ENCODE measurements at places on chromosomes 12 and 14.

GRCh38 chr12:92488735-92489134 is 214.1 kb upstream of the PLEKHG7 start:
- no peak for DNase-seq

- DNase-seq: peak; percentile 30
Observed at GRCh38 chr12:89948271-89949175, 239.9 kb upstream of the ATP2B1 start.

- DNase-seq: no peak
Observed at GRCh38 chr12:26195641-26196420, 458 bp downstream of the SSPN start.

GRCh38 chr12:91077228-91077954 is 19.6 kb upstream of the KERA start:
- no peak for DNase-seq

DNA sequence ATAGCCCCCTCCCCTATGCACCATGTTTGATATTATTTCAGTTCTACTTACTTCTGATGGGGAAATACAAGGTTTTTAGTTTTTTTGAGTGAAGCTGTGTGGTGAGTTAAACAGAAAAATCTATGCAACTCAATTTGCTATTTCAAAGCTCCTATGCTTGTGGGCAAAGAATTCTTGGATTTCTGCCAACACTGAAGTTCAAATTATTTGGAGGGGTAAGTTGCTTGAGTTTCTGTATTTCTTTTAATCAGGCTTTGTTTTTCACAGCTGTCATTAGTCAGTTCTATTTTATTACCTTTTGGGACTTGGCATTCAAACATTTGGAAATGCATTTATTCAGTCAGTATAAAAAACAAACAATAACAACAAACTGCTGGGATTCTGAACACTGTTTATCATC is 407.5 kb upstream of the MGAT4C start:
- DNase-seq: no peak

DNA sequence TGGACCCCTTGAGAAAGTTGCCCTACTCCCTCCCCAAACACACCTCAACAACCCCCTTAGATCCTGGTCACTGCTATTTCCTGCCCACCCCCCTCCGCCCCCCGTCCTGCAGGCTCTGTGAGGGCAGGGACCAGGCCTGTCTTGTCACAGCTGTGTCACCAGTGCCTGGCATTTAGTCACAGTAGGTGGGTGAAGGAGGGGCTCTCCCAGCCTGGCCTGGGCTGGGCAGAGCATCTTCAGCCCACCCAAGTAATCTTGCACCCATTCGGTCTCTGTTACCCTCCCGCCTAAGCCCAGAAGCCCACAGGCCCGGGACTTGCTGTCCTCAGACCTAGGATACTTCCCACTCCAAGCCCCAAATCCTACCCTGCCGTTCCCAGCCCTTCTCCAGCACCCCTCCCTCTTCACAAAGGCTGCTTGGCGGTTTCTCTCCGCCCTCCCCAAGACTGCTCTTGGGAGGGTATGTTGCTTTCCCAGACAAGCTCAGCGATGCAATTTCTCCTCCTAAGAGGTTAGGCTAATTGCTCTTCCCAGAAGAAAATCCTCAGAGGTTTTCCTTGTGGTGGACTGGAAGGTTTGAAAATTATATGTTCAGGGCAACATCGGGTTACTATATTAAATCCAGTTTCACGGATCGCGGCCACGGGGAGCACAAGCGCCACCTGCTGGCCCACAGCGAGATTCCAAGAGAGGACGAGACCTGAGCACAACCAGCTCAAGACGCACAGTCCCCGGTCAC is 50.8 kb upstream of the ZFP36L1 start:
- peak; percentile 77 for DNase-seq

- DNase-seq: no peak
Observed at GRCh38 chr12:57096748-57097553, 8.0 kb downstream of the NAB2 start.

DNA sequence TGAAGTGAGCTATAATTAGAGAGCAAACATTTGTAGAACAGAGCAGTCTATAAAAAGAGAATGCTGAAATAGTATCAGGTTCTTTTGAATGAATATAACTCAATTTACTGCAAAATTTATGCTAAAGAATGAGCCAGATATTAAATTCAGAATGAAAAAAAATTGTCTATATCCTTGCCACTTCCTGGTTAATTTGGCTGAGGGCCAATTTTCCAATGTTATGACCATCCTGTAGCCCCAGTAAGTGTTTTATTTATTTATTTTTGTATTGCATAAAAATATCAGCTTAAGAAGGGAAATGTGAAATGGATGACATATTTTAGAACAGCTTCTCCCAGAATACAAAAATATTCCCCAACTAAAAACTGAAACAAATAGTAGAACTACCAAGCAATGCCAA is 263.4 kb downstream of the SOX5 start:
- DNase-seq: no peak

GRCh38 chr14:75800792-75801191 is 139.7 kb downstream of the TTLL5 start:
- no peak for DNase-seq

- no peak for DNase-seq
Observed at GRCh38 chr12:102675672-102676071, 195.3 kb upstream of the IGF1 start.

DNA sequence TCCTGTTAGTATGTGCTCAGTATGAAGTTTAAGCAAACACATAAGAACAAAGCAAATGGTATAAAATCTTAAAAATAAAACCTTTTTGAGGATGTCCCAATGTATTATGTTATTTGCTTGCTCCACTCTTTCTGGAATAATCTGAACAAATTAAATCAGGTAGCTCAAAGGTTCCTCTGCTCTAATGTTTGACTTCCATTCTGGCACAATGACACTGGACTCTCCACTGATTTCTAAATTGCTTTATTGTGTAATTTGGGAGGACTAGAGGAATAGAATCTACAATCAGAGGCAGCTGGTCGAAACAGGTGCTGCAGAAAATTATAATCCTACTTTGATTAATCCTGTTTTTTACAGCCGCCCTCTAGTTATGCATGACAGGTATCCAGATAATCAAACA is 523.7 kb upstream of the FOXG1 start:
- DNase-seq: no peak

DNA sequence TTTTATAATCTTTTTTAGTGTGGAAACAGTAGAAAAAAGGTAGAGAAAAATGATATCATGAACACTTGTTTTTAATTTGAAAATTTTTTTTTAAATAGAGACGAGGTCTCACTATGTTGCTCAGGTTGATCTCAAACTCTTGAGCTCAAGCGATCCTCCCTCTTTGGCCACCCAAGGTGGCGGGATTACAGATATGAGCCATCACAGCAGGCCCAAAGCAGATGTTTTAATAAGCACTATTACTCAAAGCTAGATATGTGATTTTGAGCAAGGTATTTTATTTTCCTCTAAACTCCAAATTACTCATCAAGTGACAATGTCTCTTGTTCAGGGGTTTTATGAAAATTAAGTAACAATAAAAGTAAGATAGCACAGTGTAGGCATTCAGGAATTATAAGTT is 10.7 kb upstream of the WDR89 start:
- no peak for DNase-seq

DNA sequence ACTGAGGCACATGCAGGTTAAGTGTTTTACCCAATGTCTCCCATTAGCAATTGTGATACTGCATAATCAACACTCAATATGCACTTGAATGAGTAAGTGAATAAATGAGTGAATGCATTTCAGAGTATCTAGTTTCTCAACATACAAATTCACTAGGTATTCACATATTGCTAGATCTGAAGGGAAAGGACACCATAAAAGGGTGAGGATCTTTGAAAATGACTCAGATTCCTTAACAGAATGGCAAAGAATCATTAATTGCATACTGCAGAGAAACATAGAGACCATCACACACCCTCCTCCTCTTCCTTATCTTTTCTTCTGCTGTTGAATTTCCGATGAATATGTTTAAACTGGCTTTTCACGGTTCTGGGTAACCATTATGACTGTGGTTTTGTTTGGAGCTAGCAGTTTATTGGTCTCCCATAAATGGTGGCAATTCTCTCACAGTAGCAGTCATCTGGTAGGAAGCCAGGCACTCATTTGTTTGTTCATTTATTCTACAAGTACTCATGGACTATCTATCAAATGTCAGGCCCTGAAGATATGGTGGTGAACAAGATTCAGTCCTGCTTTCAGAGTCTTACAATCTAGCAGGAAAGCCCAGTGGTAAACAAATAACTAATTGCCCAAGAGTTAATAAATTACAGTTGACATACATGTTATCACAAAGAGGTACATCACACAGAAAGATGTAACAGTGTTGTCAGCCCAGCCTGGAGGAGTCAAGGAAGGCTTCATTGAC is 70.2 kb downstream of the LLPH start:
- DNase-seq: no peak

DNA sequence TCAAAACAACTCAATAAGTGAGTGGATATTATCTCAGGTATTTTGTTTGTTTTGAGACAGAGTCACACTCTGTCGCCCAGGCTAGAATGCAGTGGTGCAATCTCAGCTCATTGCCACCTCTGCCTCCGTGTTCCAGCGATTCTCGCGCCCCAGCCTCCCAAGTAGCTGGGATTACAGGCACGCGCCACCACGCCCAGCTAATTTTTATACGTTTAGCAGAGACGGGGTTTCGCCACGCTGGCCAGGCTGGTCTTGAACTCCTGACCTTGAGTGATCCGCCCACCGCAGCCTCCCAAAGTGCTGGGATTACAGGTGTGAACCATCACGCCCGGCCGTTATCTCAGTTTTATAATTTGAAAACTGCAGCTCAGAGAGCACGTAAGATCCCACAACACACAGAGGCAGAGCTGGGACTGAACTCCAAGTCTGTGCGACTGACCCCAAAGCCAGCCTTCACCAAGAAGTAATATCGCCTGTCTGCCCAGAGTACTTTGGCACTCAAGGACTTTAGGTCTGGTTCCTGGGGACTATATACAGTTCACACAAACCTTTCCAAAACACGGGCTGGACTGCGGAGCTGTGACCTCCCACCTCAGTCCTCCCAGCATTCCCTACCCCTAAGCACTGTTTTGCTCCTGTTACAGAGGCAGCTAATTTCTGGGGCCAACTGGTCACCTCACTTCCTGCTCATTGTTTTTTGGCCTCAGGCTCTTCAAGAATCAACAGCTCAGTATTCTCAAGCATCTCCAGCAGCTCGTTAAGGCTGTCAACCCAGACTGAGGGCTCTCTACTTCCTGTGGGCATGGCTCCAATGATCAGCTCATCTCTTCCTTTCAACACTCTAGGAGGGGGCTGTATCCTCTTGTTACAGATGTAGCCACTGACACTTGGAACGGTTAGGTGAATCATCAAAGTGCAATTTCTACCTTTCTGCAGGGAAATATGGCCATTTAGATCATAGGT is 22.5 kb downstream of the TESC start:
- no peak for DNase-seq

DNA sequence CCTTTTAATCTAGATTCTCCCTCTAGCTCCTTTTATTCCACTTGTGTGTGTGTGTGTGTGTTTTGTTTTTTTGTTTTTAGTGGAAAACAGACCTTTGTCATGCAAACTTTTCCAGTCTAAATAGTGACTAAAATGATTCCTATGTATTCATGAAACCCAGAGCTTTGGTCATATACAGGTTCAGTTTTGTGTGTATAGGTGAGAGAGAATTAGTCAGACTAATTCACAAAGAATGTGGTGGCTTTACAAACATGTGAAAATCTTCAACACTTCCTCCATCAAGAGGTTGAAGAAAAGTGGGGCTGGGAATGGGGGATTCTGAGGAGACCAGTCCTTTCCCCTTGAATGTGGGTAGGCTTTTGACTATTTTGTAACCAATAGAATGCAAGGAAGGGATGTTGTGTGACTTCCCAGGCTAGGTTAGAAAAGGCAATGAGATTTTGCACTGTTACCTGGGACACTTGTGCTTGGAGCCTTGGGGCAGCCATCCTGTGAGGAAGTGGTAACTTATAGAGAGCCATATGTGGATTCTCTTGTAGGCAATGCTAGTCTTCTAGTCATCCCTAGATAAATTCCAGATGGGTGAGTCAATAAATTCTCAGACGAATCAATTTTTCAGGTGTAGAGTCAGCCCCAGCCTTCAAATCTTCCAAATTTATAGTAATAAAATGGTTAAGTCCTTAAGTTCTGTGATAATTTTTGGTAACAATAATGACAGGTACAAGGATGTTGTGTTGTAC is 236.1 kb downstream of the CEP128 start:
- no peak for DNase-seq

DNA sequence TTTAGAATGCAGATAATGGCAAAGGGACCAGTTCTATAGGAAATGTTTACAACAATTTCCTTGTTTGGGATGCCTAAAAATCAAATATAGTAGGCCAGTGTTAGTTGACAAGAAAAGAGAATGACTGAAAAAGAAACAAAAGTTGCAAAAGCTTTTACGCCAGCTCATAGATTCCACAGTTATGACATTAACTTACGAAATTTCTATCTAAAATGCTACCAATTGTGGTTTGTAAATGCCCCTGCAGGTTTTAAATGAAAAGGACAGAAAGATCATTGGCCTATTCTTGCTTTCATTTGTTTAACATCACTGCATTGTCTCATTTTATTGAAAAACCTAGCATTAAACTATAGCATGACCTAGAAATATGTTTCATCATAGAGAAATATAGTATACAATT is 345.8 kb downstream of the CCDC91 start:
- DNase-seq: no peak

- peak; percentile 40 for DNase-seq
Observed at GRCh38 chr12:57089271-57090245, 644 bp downstream of the NAB2 start.

GRCh38 chr12:92369636-92370035 is 224.0 kb upstream of the BTG1 start:
- no peak for DNase-seq

GRCh38 chr12:67662910-67663538 is 14.5 kb downstream of the DYRK2 start:
- no peak for DNase-seq

- no peak for DNase-seq
Observed at GRCh38 chr12:26027401-26027800, 68.9 kb downstream of the RASSF8 start.

GRCh38 chr14:70013271-70013873 is 134.2 kb downstream of the SMOC1 start:
- no peak for DNase-seq

DNA sequence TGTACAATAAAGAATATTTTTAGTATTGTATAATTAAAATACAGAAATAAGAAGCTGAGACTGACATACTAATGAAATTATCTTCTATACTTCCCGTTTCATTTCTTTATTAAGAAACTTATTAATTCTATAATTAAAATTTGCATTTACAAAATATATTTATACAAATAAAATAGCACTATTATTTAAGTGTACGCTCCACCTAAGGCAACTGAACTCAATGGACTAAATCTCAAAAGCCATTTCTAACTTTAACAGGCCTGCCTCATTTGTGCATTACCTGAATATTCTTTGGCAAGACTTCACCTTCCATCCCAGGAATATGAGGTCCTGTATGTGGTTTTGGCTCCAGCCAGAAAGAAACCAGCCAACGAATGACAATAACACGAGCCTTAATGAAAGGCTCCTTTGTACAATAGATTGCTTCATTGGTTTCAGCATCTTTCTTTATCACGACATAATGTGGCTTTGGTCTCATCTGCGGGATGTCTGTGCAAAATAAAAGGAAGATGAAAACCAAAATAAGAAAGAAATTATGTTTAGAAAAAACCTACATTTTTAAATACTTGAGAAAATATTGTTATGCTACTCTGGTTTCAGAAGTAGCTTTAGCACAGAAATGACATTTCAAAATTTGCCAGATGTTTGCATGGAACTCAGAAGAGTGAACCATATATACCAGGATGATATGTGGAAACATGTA is 58.7 kb downstream of the RALGAPA1 start:
- no peak for DNase-seq
